Fibroblast of lung (primary cell): ENCODE measurements at places on chromosomes 5 and 9. TPM values are rescaled to one million over a fixed set of nuclear protein-coding genes. Genes with fewer than 3 reads are reported as not detected.

GRCh38 chr5:109739741-109740728 is 50.3 kb downstream of the MAN2A1 start:
- H3K27ac ChIP-seq = peak overlapping the region; percentile 45
- H3K27me3 ChIP-seq = no peaks in the 10 kb centered on the region
- H3K36me3 ChIP-seq = no peaks in the 10 kb centered on the region
- DNase-seq = peak; percentile 18
- H3K4me1 ChIP-seq = peaks cover 19% of the 10 kb centered on the region

- H3K36me3 ChIP-seq = no peaks in the 10 kb centered on the region
- no peaks in the 10 kb centered on the region for H3K27me3 ChIP-seq
- no peak overlapping the region for H3K27ac ChIP-seq
- DNase-seq = no peak
- H3K4me1 ChIP-seq = no peaks in the 10 kb centered on the region
- no peak overlapping the region for H3K4me3 ChIP-seq
Measured at GRCh38 chr9:97059626-97060025, 20.7 kb upstream of the CTSV start.

- H3K27me3 ChIP-seq = no peaks in the 10 kb centered on the region
- DNase-seq = no peak
- no peak overlapping the region for H3K4me3 ChIP-seq
- no peaks in the 10 kb centered on the region for H3K36me3 ChIP-seq
- H3K27ac ChIP-seq = no peak overlapping the region
Measured at GRCh38 chr9:106757514-106757913, 105.5 kb upstream of the ZNF462 start.

DNA sequence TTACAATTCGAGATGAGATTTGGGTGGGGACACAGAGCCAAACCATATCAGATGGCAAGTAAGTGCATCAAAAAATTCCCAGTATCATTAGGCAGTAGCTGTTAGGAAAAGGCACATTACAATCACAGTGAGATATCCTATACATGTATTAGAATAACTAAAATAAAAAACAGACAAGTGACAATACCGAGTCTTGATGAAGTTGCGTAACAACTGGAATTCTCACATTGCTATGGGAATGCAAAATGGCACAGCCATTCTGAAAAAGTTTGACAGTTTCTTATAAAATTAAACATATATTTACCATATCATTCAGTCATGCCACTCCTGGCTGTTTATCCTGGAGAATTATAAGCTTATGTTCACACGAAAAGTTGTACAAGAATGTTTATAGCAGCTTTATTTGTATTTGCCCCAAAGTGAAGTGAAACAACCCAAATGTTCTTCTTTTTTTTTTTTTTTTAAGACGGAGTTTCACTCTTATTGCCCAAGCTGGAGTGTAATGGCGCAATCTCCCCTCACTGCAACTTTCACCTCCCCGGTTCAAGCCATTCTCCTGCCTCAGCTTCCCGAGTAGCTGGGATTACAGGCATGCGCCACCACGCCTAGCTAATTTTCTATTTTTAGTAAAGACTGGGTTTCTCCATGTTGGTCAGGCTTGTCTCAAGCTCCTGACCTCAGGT is 93.1 kb upstream of the TLE1 start:
- H3K36me3 ChIP-seq = no peaks in the 10 kb centered on the region
- no peaks in the 10 kb centered on the region for H3K27me3 ChIP-seq
- H3K27ac ChIP-seq = no peak overlapping the region
- no peak overlapping the region for H3K4me3 ChIP-seq

The CHSY3 gene
- total RNA-seq = 0.99 and 1.3 TPM in 2 replicates

The NIPAL4 gene
- total RNA-seq = 0.17 and 0.26 TPM in 2 replicates

GRCh38 chr5:75536694-75537360 is 25.1 kb downstream of the POLK start:
- no peak for DNase-seq
- H3K27me3 ChIP-seq = no peaks in the 10 kb centered on the region
- H3K36me3 ChIP-seq = no peaks in the 10 kb centered on the region
- H3K4me1 ChIP-seq = no peaks in the 10 kb centered on the region
- H3K27ac ChIP-seq = no peak overlapping the region

DNA sequence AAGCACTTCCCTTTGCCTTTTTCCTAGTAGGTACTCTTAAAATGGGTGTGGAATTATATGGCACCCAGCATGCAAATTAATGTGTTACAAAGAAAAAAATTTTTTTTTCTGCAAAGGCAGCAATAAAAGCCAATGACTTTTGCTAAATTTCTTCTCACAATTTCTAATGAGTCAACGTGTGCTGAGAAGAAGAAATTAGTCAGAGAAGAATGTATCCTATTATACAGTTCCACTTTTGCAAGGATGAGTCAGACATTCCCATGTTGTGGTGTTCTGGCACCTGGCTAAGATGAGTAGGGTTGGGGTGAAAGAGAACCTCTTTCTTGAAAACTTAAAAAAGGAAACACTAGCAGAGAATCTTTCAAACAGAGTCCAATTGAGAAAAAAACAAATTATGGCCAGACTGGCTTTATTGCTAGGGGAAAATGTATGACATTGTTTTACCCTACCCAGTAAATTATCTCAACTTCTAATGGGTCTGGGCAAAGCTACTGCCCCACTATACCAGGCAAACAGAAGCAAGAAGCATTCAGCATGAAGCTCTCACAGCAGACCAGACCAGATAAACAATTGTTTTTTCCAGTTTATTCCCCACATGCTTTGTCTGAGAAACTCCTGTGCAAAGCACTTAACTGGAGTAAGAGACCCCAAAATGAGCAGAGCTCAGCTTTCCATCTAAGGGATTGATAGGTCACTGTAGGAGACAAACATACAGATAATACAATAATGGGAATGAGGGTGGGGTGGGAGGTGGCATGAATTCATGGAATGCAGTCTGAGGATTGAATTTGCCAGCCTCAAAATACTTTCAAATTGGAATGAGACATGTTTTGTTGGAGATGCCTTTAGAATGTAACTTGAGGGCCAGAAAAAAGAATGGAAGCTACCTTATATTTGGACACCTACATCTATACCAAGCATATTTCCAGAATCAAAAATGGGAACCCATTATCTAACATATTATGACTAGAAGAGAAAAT is 220.8 kb upstream of the RFX3 start:
- H3K27ac ChIP-seq = no peak overlapping the region
- peak; percentile 59 for DNase-seq
- H3K36me3 ChIP-seq = no peaks in the 10 kb centered on the region
- no peak overlapping the region for H3K4me3 ChIP-seq
- H3K4me1 ChIP-seq = peaks cover 3% of the 10 kb centered on the region

DNA sequence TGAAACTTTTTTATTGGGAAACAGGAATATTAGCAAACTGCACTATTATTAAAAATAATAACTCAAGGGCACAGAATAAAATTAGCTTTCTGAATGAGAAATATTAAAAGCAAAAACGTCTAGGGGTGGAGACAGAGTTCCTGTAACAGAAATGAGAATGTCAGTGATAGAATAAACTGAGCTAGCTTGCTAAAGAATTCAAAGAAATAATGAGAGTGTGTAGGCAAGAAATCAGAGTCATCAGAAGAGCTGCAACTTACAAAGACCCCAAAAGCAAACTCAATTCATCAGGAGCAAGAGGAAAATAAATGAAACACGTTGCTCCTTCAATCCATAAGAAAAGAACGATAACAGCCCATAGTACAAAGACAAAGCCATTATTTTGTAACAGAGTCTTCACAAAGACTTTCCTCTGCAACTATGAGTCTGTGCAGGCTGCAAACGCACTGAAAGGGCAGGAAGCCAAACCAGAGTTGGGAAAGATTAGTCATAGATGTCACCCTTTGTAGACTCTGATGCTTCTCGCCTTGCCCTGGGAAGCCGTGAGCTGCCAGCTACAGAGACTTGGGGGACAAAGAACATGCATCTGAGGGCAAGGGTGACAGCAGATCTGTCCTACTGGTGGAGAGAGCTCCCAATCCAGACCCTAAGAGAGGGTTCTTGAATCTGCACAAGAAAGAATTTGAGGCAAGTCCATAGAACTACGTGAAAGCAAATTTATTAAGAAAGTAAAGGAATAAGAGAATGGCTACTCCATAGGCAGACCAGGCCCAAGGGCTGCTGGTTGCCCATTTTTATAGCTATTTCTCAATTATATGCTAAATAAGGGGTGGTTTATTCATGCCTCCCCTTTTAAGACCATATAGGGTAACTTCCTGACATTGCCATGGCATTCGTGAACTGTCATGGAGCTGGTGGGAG is 40.8 kb downstream of the SHC3 start:
- H3K4me1 ChIP-seq = peaks cover 16% of the 10 kb centered on the region
- no peaks in the 10 kb centered on the region for H3K36me3 ChIP-seq
- peak overlapping the region; percentile 63 for H3K27ac ChIP-seq
- peak; percentile 96 for DNase-seq
- no peaks in the 10 kb centered on the region for H3K27me3 ChIP-seq

The UAP1L1 gene
- 15.7 and 21.1 TPM in 2 replicates for total RNA-seq

GRCh38 chr9:21708856-21709255 is 93.6 kb upstream of the MTAP start:
- no peak overlapping the region for H3K27ac ChIP-seq
- H3K4me1 ChIP-seq = no peaks in the 10 kb centered on the region
- no peak overlapping the region for H3K4me3 ChIP-seq
- no peak for DNase-seq

GRCh38 chr9:16628413-16628812 is 242.1 kb downstream of the BNC2 start:
- no peaks in the 10 kb centered on the region for H3K36me3 ChIP-seq
- H3K4me1 ChIP-seq = peaks cover 30% of the 10 kb centered on the region
- peak overlapping the region; percentile 18 for H3K4me3 ChIP-seq

DNA sequence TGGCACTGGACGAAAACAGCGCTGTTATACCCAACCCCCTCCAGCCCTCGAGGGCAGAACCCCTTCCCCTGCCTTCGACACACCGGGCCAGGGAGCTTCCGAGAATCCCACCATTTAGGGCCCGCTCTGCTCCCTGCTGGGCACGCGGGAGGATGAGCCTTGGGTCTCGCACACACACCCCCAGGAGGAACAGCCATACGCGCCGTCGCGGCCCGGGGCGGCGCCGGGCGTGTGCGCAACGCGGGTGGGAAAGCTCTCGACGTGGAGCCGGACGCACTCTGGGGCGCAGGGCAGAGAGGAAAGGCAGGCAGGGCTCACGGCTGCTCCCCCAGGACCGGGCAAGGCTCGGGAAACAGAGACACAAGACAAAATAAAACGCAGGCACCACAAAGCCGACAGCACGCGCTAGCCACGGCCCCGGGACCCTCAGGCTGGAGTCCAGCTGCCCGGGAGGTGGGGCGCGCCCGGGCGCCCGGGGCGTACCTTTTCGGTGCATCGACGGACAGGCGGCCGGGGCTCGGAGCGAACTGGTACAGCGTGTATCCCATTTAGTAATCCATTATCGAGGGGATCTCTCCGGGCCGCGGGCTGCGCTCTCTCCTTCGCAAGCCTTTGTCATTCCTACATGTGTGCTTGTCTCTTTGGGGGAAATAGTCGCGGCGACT is 789 bp downstream of the SEMA6A start:
- peaks cover 2% of the 10 kb centered on the region for H3K4me1 ChIP-seq
- no peaks in the 10 kb centered on the region for H3K36me3 ChIP-seq
- peak; percentile 9 for DNase-seq
- no peak overlapping the region for H3K27ac ChIP-seq
- H3K4me3 ChIP-seq = peak overlapping the region; percentile 46

- no peak overlapping the region for H3K4me3 ChIP-seq
- no peaks in the 10 kb centered on the region for H3K4me1 ChIP-seq
- no peak for DNase-seq
- H3K36me3 ChIP-seq = no peaks in the 10 kb centered on the region
- no peak overlapping the region for H3K27ac ChIP-seq
- H3K27me3 ChIP-seq = no peaks in the 10 kb centered on the region
Measured at GRCh38 chr9:25254051-25254450, 424.2 kb downstream of the TUSC1 start.

The ITK gene
- total RNA-seq = 0.17 TPM in 1 of 2 replicates, not detected in the other

The CNTNAP3 gene
- under 0.01 TPM in 1 of 2 replicates, not detected in the other for total RNA-seq

The SOX30 gene
- total RNA-seq = under 0.01 TPM in 1 of 2 replicates, not detected in the other

DNA sequence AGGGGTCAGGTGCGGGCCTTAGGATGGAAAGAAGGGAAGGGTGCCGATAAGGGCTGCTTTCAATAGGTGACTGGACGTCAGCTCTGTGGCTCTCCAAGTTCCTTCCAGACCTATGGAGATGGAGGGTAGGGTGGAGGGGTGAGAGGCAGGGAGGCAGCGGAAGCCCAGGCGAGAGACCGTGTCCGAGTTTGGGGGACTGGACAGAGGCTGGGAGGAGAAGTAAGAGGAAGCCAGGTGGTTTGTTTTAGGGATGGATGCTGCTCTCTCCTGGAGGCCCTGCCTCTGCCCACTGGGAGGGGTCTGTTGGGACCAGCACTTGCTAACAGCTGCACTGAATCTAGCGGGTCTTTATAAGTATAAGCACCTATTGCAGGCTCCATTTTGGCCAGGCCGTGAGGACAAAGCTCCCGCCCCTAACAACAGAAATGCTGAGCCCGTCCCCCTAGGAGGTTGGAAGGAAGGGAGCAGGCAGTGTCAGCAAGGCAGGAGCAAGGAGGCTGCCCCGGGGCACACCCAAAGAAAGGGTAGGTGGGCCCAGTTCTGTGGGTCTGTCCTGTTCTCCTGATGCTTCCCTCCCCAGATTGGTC is 167.5 kb downstream of the DAB2IP start:
- no peak overlapping the region for H3K4me3 ChIP-seq
- H3K27ac ChIP-seq = no peak overlapping the region
- no peaks in the 10 kb centered on the region for H3K36me3 ChIP-seq
- H3K27me3 ChIP-seq = no peaks in the 10 kb centered on the region
- DNase-seq = no peak
- H3K4me1 ChIP-seq = peaks cover 2% of the 10 kb centered on the region

GRCh38 chr9:79583952-79584654 is 12.3 kb downstream of the TLE4 start:
- no peak for DNase-seq
- H3K27ac ChIP-seq = no peak overlapping the region
- no peak overlapping the region for H3K4me3 ChIP-seq
- H3K4me1 ChIP-seq = peaks cover 7% of the 10 kb centered on the region
- no peaks in the 10 kb centered on the region for H3K27me3 ChIP-seq
- H3K36me3 ChIP-seq = no peaks in the 10 kb centered on the region

- H3K4me1 ChIP-seq = peaks cover 20% of the 10 kb centered on the region
- H3K27ac ChIP-seq = no peak overlapping the region
- H3K27me3 ChIP-seq = no peaks in the 10 kb centered on the region
- no peak overlapping the region for H3K4me3 ChIP-seq
- DNase-seq = no peak
Measured at GRCh38 chr5:54721116-54721515, 203.6 kb downstream of the SNX18 start.
